ENCODE measurements at places on chromosomes 6 and 20. TPM values are rescaled to one million over a fixed set of nuclear protein-coding genes. Genes with fewer than 3 reads are reported as not detected.

Gene PBOV1
- polyA plus RNA-seq = not detected

Gene PTGIS
- 28.0 TPM for polyA plus RNA-seq

- no peak for DNase-seq
Observed at GRCh38 chr6:41722969-41723529, 12.4 kb downstream of the TFEB start.

- no peak for DNase-seq
Observed at GRCh38 chr6:42029881-42030280, 20.4 kb upstream of the TAF8 start.

GRCh38 chr6:20909621-20910020 lies 375.4 kb downstream of the CDKAL1 start:
- no peak for DNase-seq

GRCh38 chr6:114158411-114158810 lies 184.4 kb downstream of the HS3ST5 start:
- DNase-seq = no peak

GRCh38 chr20:39897058-39897457 lies 792.0 kb downstream of the MAFB start:
- DNase-seq = no peak

- DNase-seq = peak; percentile 38
Observed at GRCh38 chr6:105900125-105900937, 185.8 kb upstream of the PRDM1 start.

Gene COL21A1
- 103 TPM for polyA plus RNA-seq

GRCh38 chr6:120468486-120468885 lies 865.8 kb downstream of the TBC1D32 start:
- DNase-seq = no peak

Gene BMP2
- 2.6 TPM for polyA plus RNA-seq

DNA sequence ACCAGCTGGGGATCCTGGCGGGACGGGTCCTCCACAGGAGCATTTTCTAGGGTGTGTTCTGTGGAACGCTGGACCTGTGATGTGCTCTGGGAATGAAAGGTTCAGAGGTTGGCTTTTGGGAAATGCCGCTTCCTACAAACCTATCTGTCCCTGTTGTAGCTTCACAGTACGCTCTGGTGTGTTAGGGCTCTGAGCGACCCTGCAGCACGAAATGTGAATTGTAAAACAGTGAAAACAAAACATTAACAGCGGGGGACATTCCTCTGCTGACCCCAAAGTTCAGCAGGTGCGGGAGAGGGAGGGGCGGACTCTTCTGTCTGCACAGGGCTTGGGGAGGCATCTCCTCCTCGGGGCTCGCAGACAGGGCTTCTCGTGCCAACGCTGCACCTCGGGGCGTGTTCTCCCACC lies 155.9 kb downstream of the NRN1 start:
- no peak for DNase-seq

GRCh38 chr6:17923401-17923863 lies 64.0 kb downstream of the KIF13A start:
- DNase-seq = no peak

- no peak for DNase-seq
Observed at GRCh38 chr6:13288969-13289391, 39.4 kb downstream of the TBC1D7 start.

Gene TMEM244
- polyA plus RNA-seq = not detected

DNA sequence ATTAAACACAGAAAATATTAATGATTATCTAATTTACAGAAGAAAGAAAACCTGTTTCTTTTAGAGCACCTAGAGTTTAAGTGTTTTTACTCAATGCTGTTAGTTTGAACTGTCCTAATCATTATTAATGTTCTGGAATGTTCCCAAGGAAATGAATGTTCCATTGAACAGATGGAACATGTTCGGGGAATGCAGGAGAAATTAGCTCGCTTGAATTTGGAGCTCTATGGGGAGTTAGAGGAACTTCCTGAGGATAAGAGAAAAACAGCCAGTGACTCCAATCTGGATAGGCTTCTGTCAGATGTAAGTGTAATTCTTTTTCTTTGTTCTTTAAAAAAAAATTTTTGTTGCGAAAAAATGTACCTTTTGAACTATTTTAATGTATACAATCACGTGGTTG lies 10.8 kb upstream of the ECT2L start:
- DNase-seq = no peak

DNA sequence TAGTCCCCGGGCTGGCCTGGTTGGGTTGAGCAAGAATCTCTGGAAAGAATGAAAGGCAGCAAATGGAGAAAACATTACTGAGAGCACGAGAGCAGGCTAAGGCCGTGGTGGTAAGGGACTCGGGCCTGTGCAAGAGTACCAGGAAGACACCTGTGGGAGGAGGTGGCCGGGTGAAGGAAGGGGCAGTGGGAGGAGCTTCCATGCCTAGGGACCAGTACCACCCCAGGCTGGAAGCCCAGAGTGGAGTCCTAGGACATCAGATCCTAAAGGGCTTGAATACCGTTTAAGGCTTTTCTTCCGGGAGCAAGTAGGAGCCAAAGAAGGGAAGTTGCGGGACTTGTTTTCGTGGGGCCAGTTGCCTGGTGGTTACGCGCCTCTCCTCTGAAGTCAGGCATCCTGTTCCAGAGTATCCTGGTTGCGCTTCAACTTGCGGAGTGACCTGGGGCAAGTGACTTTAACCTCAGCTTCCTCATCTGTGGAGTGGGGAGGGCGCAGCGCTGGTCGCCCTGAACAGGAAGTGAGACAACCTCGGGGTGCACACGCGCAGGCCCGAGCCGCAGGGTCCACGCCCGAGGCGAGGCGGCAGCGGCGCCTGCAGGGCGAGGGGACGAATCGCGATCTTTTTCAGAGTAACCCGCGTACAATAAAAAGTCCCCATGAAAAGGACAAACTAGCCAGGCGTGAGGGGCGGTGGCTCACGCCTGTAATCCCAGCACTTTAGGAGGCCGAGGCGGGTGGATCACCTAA lies 1.1 kb upstream of the TPD52L2 start:
- peak; percentile 86 for DNase-seq

GRCh38 chr6:73460056-73460455 lies 1.5 kb upstream of the MTO1 start:
- no peak for DNase-seq

DNA sequence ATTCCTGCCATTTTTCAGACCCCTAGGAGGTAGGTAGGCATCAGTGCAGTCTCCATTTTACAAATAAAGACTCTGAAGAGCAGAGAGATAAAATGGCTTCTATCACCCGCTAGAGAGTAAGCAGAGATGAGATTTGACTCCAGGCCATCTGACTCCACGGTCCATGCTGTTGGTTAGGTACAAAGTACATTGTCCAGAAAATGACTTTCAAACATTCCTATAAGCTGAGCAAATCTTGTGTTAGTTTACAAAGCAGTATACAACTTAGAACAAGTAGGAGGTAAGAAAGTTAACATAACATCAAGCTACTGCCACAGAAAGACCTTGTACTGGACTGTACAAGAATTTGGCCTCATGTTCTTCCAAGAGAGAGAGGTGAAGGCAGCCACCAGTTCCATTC lies 14.9 kb downstream of the BTN1A1 start:
- DNase-seq = no peak

- DNase-seq = peak; percentile 92
Observed at GRCh38 chr6:37239950-37240713, 17.4 kb upstream of the TBC1D22B start.

DNA sequence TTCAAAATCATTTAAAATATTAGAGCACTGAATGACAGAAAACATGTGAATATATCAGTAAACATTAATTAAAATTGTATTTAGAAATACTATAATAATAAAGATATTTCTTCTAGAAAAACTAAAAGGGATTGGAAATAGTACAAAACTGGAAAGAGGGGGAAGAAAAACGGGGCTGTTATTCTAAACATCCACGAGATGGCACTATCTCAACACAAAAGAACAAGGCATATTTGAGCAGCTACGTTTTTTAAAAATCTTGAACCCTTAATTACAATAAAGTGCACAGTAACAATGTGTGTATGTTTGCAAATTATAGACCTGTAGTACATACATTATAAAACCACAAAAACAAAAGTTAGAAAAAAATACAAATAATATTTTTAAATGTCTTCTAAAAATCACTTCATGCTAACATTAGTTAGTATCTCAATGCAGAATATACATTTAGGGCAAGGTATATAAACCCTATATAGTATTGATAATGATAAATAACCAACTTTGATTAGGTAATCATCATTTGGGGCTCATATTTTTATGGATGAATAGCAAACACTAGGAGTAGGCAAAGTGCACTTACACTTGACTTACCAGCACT lies 42.5 kb upstream of the PNISR start:
- peak; percentile 3 for DNase-seq

Gene DOK5
- polyA plus RNA-seq = 27.1 TPM

- DNase-seq = no peak
Observed at GRCh38 chr20:363319-364078, 16.6 kb downstream of the NRSN2 start.

DNA sequence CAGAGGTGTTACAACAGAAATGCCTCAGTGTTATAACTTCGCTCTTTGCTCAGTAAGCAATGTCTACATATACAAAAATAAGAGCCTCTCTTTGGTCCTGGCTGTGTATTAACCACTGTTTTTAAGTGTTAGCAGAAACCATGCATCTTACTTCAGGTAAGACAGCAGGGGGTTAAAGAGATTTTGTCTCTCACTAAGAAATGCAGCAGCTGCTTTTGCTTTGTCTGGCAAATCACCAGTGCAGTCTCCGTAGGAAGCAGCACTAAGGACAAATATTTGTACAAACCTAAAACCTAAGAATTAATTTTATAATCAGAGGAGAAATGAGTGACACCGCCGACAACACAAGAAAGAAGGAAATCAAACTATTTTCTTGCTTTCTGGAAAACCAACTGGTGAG lies 758 bp downstream of the SMIM28 start:
- DNase-seq = no peak

DNA sequence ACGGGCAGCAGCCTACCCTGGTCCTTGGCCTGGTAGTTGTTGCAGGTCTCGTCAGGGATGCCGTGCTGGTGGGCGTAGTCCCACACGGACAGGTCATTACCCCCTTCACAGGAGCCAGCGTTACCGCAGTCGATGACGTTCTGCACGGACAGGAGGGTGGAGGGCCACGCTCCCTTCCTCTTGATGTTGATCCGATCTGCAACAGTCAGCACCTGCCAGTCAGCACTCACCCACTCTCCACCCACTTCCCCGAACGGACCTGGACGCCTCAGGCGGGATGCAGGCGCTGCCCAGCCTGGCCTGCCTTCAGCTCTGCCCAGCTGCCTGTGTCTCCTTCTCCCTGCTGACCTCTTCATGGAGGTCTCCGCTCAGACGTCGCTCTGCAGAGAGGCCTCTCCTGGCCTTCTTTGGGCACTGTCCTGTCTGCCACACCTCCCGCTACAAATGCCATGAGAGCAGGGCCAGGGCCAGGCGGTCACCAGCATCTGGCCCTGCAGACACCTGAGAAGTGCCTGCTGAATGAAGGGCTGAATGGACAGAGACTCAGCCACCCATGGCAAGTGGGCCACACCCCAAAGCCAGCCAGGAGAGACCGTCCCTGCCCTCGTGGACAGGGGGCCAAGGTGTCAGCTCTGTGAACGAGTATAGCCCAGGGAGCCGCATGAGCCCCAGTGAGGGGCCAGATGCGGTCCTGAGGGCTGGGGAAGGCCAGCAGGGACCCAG lies 5.4 kb downstream of the CTSZ start:
- no peak for DNase-seq

Gene RIPOR2
- polyA plus RNA-seq = 29.4 TPM

- DNase-seq = no peak
Observed at GRCh38 chr6:26383624-26384417, 913 bp downstream of the BTN2A2 start.

Gene SLC22A1
- polyA plus RNA-seq = 0.77 TPM

Gene CST5
- polyA plus RNA-seq = not detected

Gene EPHA7
- 3.5 TPM for polyA plus RNA-seq

DNA sequence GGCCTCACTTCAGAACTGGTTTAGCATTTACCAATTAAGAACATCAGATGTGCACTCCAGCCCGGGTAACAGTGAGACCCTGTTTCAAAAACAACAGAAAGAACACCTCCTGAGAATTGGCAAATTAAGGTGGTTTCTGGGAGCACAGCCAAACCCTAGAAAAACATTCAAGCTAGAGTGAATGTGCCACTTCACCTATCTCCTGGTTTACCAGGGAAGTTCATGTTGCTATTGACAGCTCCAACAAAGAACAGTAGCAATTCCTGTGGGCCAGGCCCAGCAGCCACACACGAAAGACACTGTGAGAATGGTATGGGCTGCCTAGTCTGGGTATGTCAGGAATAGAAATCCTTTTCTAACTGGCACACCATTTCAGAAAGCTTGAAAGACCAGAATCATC lies 4.9 kb downstream of the POLR1C start:
- no peak for DNase-seq

Measured in hindlimb muscle (tissue), 1 donor.